ENCODE measurements at places on chromosomes 2 and 18. TPM values are rescaled to one million over a fixed set of nuclear protein-coding genes. Genes with fewer than 3 reads are reported as not detected.

C2orf66 gene
- not detected for total RNA-seq

LYG1 gene
- total RNA-seq: 0.12 TPM

KIAA2012 gene
- total RNA-seq: not detected

SLC14A1 gene
- 276 TPM for total RNA-seq

AGAP1 gene
- 7.0 TPM for total RNA-seq

RPL31 gene
- total RNA-seq: 1,787 TPM

PIGN gene
- total RNA-seq: 28.8 TPM

IL36RN gene
- total RNA-seq: not detected

LCT gene
- 0.14 TPM for total RNA-seq

- no peak for DNase-seq
Measured at GRCh38 chr18:25190472-25190871, 161.5 kb downstream of the ZNF521 start.

GRCh38 chr2:27071990-27072830 is 756 bp upstream of the OST4 start:
- DNase-seq: no peak

- DNase-seq: no peak
Measured at GRCh38 chr2:112220831-112221230, 34.0 kb downstream of the ZC3H8 start.

GRCh38 chr18:21110713-21111345 is 784 bp downstream of the ROCK1 start:
- peak; percentile 8 for DNase-seq

GRCh38 chr2:224155896-224156295 is 116.8 kb upstream of the SERPINE2 start:
- DNase-seq: no peak

- no peak for DNase-seq
Measured at GRCh38 chr2:68653034-68653433, 9.7 kb downstream of the PROKR1 start.

DNA sequence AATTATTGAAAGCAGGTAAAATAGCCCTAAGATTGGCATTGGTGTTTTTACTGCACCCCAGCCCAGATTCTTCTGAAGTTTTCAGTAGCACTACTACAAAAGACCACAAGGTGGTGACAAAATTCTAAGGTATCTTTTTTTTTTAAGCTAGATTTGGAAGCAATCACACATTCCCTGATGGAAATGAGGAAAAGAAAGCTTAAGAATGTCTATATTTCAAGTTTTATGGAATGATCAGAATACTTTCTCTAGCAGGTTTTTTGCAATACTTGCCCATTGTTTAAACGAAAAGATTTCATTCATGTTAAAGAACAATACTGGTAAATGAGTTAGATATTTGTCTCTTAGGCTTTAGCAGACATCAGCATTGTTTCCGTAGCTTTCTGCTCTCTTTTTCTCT is 32.1 kb upstream of the ZNF638 start:
- DNase-seq: no peak

- DNase-seq: no peak
Measured at GRCh38 chr2:113716291-113716690, 40.2 kb downstream of the SLC35F5 start.

DNA sequence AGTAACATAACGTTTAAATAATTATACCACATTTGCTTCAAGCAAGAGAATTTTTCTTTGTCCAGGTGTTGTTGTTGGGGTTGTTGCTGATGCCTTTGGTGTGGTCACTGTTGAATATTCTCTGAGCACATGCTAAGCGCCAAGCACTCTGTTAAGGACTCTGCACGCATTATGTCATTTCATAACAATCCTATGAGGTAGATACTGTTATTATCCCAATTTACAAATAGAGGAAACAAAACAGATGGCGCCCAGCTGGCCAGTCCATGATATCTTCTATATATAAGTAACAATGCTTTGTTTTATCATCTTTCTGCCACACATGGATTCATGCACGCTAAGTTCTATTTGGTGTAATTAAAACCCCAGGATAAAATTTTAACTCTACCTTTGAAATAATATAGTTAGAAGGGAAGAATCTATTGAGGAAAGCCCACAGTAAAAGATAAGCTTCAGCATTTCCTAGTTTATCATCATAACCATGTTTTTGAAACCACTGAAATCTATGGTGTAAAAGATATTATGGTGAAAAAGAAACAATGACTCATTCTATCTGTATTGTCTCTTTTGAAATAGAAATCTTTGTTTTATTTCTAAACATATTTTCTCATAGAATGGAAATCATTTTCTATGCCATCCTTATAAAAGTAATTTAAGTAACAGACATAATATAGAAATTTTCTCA is 199.7 kb downstream of the PID1 start:
- DNase-seq: no peak

DNA sequence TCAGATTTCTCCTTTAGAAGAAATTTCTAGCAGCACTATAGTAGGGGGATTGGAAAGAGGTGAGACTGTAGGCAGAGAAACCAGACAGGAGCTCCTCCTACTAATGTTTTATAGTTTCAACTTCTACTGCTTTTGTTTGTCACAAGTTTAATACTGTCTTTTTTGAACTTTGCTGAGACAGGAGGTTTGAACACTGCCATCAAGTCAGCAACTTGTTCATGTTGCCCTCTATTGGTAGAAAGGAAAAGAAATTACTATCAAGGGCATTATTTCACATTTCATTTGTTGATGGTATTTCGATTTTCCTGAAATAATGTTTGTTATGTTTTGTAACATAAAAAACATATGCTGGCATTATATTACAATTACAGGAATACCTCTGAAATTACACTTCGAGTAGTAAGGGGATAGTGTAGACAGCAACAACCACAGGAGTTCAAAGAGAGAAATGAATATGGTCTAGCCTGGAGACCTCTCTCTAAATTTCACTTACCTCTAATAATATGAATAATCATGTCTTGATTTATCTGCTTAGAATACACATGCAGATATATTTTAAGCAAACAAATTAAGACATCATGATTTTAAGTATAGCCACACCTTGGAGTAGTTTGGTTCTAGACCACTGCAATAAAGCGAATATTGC is 12.4 kb upstream of the CCDC88A start:
- DNase-seq: peak; percentile 46

DNA sequence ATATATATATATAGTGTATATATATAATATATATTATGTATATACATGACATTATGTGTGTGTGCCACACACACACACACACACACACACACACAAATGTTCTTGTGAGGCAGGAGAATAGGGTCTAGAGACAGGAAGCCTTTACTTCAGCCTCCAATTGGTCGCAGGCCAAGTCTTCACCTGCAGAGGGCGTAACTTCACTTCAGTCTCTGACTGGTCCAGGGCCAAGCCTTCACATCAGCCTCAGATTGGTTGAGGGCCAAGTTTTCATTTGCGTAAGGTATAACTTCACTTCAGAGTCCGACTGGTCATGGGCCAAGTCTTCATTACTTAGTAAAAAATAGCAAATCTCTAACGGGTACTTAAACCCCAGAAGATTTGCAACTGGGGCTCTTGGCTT is 13.2 kb upstream of the SS18 start:
- DNase-seq: peak; percentile 9

- DNase-seq: no peak
Measured at GRCh38 chr2:232927032-232927792, 57.1 kb downstream of the SNORC start.
